Activated CD8-positive, alpha-beta memory T cell treated with anti-CD3 and anti-CD28 coated beads for 36 hours (primary cell): ENCODE measurements at places on chromosomes 5 and 9. TPM values are rescaled to one million over a fixed set of nuclear protein-coding genes. Genes with fewer than 3 reads are reported as not detected.

The OGN gene
- not detected for total RNA-seq

The CCNJL gene
- not detected for total RNA-seq

The LRRC19 gene
- not detected for total RNA-seq

The FAM13B gene
- total RNA-seq: 17.1 TPM

The TMEM38B gene
- 16.7 TPM for total RNA-seq

The STPG3 gene
- not detected for total RNA-seq

The CAMK2A gene
- not detected for total RNA-seq

The RAB3C gene
- total RNA-seq: not detected

The OMD gene
- total RNA-seq: not detected

The KIF20A gene
- total RNA-seq: 37.5 TPM

The FAM163B gene
- not detected for total RNA-seq

The CEMIP2 gene
- 95.1 TPM for total RNA-seq

The PALM2AKAP2 gene
- not detected for total RNA-seq

The SMIM15 gene
- total RNA-seq: 91.1 TPM

The PCDHB13 gene
- total RNA-seq: not detected

The STOM gene
- total RNA-seq: 76.3 TPM

The PKD2L2 gene
- not detected for total RNA-seq

The MCC gene
- total RNA-seq: 4.8 TPM

The GLRX gene
- total RNA-seq: 22.0 TPM

The EGR1 gene
- total RNA-seq: 17.3 TPM

The OTULINL gene
- total RNA-seq: 14.0 TPM

The EQTN gene
- not detected for total RNA-seq

The SHOC1 gene
- not detected for total RNA-seq

The C5orf24 gene
- total RNA-seq: 29.2 TPM

The MORN5 gene
- not detected for total RNA-seq

The OCLN gene
- total RNA-seq: 0.52 TPM

The EIF4E1B gene
- total RNA-seq: not detected

The PCDHB5 gene
- not detected for total RNA-seq

The TEX48 gene
- total RNA-seq: not detected

The RASGEF1C gene
- not detected for total RNA-seq

The FOXI1 gene
- total RNA-seq: not detected

The CAMSAP1 gene
- 28.1 TPM for total RNA-seq

The GNA14 gene
- total RNA-seq: not detected

The PPP3R2 gene
- total RNA-seq: not detected

The ORM2 gene
- total RNA-seq: not detected
